ENCODE measurements at places on chromosomes 4 and X.
A peak's percentile ranks its signal among the peaks of the same experiment; 100 is the strongest.

DNA sequence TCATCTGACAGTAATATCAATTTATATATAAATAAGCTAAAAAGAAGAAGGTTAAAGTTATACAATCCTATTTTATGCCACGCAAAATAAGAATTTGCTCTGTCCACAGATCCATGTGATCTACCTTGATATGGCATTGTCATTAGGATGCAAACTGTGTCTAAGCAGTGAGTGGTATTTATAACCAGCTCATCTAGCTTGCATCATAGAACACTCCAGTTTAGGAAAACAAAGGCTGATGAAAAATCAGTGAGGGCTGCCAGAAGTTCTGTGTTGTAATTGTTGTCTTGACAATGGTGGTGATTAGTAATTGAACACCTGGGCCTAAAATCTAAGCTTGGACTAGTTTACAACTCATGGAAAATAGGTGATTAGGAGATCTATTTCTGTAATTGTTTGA is 111.0 kb downstream of the CPE start:
- no peak for DNase-seq

- DNase-seq = no peak
Observed at GRCh38 chr4:132866616-132867015, 282.5 kb upstream of the PCDH10 start.

- DNase-seq = no peak
Observed at GRCh38 chrX:40244980-40245379, 147.2 kb upstream of the BCOR start.

GRCh38 chrX:100649550-100650356 is 5.8 kb downstream of the SRPX2 start:
- DNase-seq = no peak

- DNase-seq = no peak
Observed at GRCh38 chr4:15144967-15145295, 142.7 kb downstream of the CPEB2 start.

DNA sequence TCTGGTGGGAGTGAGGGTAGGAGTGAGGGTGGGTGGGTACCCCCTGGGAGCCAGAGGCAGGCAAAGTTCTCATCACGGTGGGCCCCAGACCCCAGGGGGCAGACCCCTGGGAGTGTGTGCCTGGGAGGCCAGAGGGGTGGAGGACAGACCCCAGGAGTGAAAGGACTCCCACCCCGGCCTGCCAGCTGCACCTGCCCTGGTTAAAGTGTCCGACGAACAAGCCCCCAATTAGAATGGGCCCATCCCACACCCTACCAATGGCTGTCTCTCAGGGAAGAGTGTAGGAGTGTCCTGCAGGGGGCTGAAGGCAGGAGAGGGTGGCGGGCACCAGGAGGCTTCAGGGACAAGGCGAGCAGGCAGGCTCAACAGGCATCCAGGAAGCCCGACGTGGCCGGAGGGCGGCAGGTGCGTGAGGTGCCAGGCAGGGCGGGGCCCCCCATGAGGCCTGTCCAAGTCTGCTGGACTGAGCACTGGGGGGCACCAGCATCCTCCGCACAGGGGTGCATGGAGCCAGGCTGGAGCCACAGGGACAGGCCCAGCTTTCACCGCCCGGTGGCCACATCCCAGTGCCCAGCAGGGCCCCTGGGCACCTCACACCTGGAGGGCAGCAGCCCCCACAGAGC is 8.7 kb downstream of the PDE6B start:
- DNase-seq = no peak

DNA sequence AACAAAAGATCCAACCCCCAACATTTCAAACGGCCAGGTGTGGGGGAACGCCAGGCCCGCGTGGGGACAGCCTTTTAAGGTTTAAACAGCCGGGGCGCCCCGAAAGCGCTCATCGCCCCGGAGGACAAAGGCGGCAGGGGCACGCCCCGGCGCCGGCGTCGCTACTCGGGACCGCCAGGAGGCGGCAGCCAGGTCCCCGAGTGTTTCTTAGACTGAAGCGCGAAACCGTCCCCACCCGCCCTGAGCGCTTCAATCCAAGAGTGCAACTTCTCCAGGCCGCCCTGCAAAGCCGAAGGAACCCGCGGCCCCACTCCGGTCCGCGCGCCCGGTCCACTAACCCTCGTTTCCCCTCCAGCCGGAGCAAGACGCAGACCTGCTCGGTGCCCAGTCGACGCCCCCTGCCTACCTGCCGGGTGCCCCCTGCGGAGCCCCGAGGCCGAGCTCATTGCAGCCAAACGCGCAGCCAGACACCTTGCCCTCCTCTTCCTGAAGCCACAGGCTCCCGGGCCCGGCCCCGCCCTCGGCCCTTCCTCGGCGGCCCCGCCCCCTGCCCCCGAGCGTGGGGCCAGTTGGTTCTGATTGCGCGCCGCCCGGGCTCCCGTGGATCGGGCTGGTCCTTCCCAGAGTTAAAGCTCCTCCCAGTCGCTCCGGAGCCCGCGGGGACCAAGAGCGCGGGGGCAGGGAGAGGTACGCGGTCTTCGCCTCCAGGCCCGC is at the start of gene CASP6:
CASP6 (minus strand) TSS at position 496 of the 714 bp plus-strand sequence; CDS start at position 446, 50 bp downstream.
- peak; percentile 64 for DNase-seq

DNA sequence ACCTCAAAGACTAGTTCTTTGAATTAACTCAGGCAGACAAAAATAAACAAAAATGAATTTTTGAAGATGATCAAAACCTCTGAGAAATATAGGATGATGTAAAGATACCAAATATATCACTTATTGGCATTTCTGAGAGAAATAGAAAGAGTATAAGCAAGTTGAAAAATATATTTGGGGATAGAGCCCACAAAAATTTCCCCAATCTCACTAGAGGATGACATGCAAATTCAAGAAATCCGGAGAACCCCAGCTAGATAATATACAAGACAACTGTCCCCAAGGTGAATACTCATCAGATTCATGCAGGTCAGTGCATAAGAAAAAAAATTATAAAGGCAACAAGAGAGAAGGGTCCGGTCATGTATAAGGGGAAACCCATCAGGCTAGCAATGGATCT is 129.1 kb downstream of the CXXC4 start:
- no peak for DNase-seq
